ENCODE measurements at places on chromosomes 4 and X.

DNA sequence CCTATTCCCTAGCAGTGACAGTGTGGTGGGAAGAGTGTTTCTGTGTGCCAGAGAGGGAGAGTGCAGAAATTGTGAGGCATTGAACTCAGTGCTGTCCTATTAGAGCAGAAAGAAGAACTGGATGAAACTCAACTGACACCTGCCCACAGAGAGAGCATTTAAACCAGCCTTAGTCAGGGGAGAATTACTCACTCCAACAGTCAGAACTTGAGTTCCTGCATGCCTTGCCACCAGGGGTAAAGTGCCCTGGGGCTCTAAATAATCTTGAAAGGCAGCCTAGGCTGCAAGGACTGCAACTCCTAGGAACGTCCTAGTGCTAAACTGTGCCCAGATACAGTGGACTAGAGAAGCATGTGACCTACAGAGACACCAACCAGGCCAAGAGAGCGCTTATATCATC lies 12.8 kb downstream of the CYSLTR1 start:
- DNase-seq: no peak

- DNase-seq: no peak
These were observed 58.7 kb downstream of the CCKAR start for GRCh38 chr4:26431461-26432180.

GRCh38 chr4:180913750-180914149 lies 1329.5 kb upstream of the TENM3 start:
- no peak for DNase-seq

GRCh38 chrX:13103188-13103913 lies 58.9 kb upstream of the FAM9C start:
- DNase-seq: no peak

- DNase-seq: peak; percentile 2
These were observed 30.6 kb upstream of the NSUN7 start for GRCh38 chr4:40719008-40719623.

DNA sequence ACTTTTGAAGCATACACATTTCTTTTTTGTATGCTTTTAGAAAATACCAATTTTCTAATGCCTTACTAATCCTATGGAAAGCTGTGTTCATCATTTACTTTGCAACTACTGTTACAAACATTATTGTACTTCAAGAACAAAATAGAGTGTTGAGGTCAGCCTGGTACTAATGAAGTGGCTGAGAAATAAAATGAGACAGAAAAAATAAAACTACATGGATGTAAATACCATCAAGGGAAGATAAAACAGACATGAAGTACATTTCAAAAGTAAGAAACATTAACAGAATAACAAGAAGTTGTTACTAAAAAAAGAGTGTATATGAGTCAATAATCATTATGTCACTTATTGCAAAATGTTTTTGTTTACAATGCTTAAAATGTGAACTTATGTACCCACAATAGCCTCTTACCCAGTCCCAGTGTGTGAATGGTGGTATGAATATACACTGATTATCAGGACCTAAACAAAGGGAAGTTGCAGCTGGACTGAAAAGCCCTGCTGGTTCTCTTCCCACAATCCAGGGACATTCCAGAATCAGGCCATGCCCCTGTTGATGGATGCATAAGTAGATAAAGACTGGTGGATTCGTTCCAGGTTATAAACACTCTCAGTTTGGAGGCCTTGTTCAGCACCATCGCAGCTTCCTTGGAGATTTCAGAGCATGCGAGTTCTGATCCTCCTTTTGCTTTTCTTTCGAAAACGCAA lies 2.4 kb upstream of the CSN3 start:
- no peak for DNase-seq

Measured in CD4-positive, alpha-beta T cell treated with Interleukin-12 subunit alpha and Interleukin-12 subunit beta, for 1 hour (primary cell).